Natural killer cell treated with Interleukin-12 subunit alpha and Interleukin-12 subunit beta and Interleukin-15 and Interleukin-18, amount 100 ng/mL, for 72 hours (primary cell): ENCODE measurements at places on chromosomes 16 and 17. TPM values are rescaled to one million over a fixed set of nuclear protein-coding genes. Genes with fewer than 3 reads are reported as not detected.
A peak's percentile ranks its signal among the peaks of the same experiment; 100 is the strongest.

Gene OR1F1
- not detected for total RNA-seq

Gene MAZ
- total RNA-seq: 241 TPM

Gene ARHGAP27
- total RNA-seq: 79.1 TPM

Gene KRTAP4-4
- total RNA-seq: not detected

Gene GPR179
- 0.10 TPM for total RNA-seq

Gene CSH2
- total RNA-seq: not detected

Gene NAA60
- 59.0 TPM for total RNA-seq

Gene PLXDC1
- total RNA-seq: not detected

Gene PSKH1
- total RNA-seq: 15.4 TPM

Gene GAS2L2
- total RNA-seq: not detected

Gene LONP2
- total RNA-seq: 54.4 TPM

Gene SLC6A2
- not detected for total RNA-seq

DNA sequence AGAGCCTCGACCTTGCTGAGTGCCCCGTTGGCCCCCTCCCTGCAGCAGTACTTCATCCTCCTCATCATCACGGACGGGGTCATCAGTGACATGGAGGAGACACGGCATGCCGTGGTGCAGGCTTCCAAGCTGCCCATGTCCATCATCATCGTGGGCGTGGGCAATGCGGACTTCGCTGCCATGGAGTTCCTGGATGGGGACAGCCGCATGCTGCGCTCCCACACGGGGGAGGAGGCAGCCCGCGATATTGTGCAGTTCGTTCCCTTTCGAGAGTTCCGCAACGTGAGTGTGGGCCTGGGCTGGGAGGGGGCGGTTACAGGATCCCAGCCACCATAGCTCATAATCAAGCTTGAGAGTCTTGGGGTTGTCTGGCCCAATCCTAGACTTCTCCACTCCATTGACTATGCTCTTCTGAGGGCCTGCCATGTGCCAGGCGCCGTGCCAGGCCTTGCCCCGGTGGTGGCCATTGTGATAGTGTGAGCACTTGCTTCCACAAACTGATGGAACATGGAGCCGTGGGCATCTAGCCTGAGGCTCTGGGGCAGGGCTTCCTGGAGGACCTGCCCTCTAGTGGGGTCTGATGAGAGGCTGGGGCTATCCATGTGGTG, 39.7 kb downstream of the PSME3IP1 start:
- peaks cover 9% of the 10 kb centered on the region for H3K4me1 ChIP-seq
- DNase-seq: no peak
- no peaks in the 10 kb centered on the region for H3K27me3 ChIP-seq
- H3K27ac ChIP-seq: no peak overlapping the region
- H3K36me3 ChIP-seq: no peaks in the 10 kb centered on the region
- H3K4me3 ChIP-seq: no peak overlapping the region

- no peaks in the 10 kb centered on the region for H3K27me3 ChIP-seq
- no peak for DNase-seq
- peak overlapping the region; percentile 35 for H3K27ac ChIP-seq
- H3K4me1 ChIP-seq: peaks cover 21% of the 10 kb centered on the region
- peak overlapping the region; percentile 21 for H3K4me3 ChIP-seq
Observed at GRCh38 chr16:89297156-89297874, 79.8 kb downstream of the ZNF778 start.

- H3K27me3 ChIP-seq: no peaks in the 10 kb centered on the region
- no peaks in the 10 kb centered on the region for H3K4me1 ChIP-seq
- no peak overlapping the region for H3K27ac ChIP-seq
- no peak overlapping the region for H3K4me3 ChIP-seq
- DNase-seq: no peak
Observed at GRCh38 chr17:40497695-40498094, 3.7 kb downstream of the TNS4 start.

DNA sequence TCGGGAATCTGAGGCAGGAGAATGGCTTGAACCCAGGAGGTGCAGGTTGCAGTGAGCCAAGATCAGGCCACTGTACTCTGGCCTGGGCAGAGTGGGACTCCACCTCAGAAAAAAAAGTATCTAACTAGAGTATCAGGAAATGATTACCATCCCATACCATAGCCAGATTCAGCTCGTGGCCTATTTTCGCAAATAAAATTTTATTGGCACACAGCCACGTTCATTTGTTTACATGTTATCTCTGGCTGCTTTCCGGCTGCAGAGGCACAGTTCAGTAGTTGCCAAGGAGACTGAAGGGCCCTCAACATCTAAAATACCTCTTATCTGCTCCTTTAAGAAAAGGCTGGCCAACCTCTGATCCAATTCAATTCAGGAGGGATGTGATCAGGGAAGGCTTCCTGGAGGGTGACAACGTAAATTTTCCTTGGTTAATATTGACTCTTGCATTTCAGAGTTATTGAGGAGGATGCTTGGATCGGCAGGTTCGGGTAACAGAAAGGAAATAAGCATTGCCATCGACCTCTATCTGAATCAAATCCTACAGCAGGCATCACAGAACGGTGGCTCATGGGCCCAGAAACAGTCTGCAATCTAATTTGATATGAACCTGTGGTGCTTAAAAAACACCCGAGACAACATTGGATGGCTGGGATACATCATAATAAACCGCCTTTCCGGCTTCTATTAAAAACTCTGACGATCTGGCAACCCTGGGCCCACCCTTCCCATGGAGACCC, 73.8 kb downstream of the XYLT1 start:
- no peak overlapping the region for H3K4me3 ChIP-seq
- H3K27ac ChIP-seq: no peak overlapping the region
- peaks cover 1% of the 10 kb centered on the region for H3K36me3 ChIP-seq

- DNase-seq: peak; percentile 88
- H3K27ac ChIP-seq: no peak overlapping the region
- H3K27me3 ChIP-seq: no peaks in the 10 kb centered on the region
- no peaks in the 10 kb centered on the region for H3K36me3 ChIP-seq
Observed at GRCh38 chr17:1122533-1123392, 57.0 kb downstream of the ABR start.

DNA sequence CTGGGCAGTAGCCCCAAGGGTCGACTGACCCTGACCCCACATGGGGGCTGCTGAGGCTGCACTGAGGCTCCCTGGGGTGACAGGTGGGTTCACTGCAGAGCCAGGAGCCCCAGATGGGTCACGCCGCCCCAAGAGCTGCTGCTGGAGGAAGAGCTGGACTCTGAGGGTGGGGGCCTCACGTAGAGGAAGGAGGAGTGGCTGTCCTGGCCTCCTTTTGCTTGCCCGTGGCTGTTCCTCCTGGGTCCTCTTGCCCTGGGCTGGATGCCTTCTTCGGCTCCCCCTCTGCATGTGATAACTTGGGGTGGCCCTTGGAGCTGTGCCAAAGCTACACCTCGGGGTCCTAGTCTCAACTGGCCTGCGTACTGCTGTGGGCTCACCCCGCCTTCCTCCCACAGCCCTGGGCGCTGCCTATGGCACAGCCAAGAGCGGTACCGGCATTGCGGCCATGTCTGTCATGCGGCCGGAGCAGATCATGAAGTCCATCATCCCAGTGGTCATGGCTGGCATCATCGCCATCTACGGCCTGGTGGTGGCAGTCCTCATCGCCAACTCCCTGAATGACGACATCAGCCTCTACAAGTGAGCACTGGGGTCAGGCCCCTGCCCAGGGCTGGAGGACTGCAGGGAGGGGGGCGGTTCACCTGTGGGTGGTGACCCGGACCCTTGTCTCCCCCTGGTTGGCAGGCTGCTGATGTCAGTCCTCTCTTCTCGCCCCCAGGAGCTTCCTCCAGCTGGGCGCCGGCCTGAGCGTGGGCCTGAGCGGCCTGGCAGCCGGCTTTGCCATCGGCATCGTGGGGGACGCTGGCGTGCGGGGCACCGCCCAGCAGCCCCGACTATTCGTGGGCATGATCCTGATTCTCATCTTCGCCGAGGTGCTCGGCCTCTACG, 1.1 kb upstream of the AMDHD2 start:
- H3K4me1 ChIP-seq: peaks cover 49% of the 10 kb centered on the region
- no peak for DNase-seq
- H3K27ac ChIP-seq: peak overlapping the region; percentile 59
- no peaks in the 10 kb centered on the region for H3K36me3 ChIP-seq
- H3K27me3 ChIP-seq: no peaks in the 10 kb centered on the region

DNA sequence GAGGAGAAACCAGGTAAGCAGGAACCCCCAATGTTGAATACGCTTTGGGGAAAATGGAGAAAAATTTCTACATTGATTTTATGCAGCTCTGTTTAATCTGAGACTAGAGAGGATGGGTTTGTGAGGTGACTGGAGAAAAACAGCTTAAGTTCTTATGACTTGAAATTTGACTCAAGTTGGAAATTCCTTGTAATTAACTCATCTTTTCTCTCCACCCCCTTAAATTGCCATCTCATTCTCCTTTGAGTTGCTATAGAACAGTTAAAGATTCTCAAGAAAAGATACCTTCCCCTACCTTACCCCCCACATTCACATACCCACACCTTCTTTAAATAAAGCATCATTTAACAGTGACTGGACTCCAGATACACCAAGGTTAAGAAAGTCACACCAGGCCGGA, 24.2 kb downstream of the ZNRF1 start:
- DNase-seq: no peak
- H3K4me3 ChIP-seq: no peak overlapping the region
- H3K27me3 ChIP-seq: no peaks in the 10 kb centered on the region
- H3K27ac ChIP-seq: peak overlapping the region; percentile 41
- peaks cover 34% of the 10 kb centered on the region for H3K4me1 ChIP-seq

- H3K4me1 ChIP-seq: peaks cover 30% of the 10 kb centered on the region
- no peak for DNase-seq
- no peak overlapping the region for H3K4me3 ChIP-seq
- no peaks in the 10 kb centered on the region for H3K27me3 ChIP-seq
- H3K27ac ChIP-seq: peak overlapping the region; percentile 33
Observed at GRCh38 chr16:11611871-11612664, 25.3 kb upstream of the LITAF start.

DNA sequence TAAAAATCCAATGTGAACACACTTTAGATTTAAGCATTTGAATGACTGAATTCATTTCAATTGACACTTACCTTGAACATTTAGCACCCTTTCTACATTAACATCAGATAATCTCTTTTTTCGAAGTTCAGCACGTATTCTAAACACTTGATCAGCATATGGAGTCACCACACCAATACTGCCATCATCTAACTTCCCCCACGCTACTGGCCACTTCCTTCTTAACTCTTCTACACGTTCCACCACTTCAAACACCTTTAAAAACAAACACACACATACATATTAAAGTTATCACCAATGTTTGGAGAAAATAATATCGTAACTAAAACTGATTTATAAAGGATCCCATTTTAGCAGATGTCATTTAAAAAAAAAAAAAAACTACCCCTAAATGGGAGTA, 93.5 kb downstream of the CACNG1 start:
- DNase-seq: no peak
- H3K4me1 ChIP-seq: peaks cover 31% of the 10 kb centered on the region
- H3K36me3 ChIP-seq: peaks cover 30% of the 10 kb centered on the region
- H3K4me3 ChIP-seq: peak overlapping the region; percentile 61

- no peak overlapping the region for H3K4me3 ChIP-seq
- H3K27ac ChIP-seq: no peak overlapping the region
- H3K27me3 ChIP-seq: peaks cover 6% of the 10 kb centered on the region
- no peaks in the 10 kb centered on the region for H3K36me3 ChIP-seq
Observed at GRCh38 chr17:57913575-57914272, 41.5 kb downstream of the CUEDC1 start.

DNA sequence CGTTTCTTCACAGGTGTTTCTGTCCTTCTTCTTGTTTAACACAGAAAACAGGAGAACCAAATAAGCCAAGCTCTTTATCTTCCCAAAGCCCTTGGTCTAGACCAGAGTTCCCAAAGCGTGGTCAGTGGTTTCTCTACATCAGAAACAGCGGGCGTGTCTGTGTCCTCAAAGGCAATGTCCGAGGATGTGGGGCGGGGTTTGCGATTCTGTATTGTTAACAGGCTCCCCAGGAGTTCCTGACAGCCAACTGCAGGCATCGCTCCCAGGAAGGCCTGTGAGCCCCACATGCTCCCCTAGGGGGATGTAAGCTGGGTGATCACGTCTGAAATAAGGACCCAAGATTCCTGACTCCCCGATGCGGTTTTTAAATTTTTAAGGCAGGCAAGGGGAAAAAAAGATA, 28.4 kb upstream of the SLC25A19 start:
- H3K36me3 ChIP-seq: no peaks in the 10 kb centered on the region
- peak overlapping the region; percentile 35 for H3K27ac ChIP-seq
- H3K4me3 ChIP-seq: no peak overlapping the region
- DNase-seq: no peak
- H3K27me3 ChIP-seq: no peaks in the 10 kb centered on the region

- peak overlapping the region; percentile 53 for H3K4me3 ChIP-seq
- peaks cover 22% of the 10 kb centered on the region for H3K4me1 ChIP-seq
- DNase-seq: peak; percentile 77
- H3K27ac ChIP-seq: no peak overlapping the region
- H3K27me3 ChIP-seq: peaks cover 33% of the 10 kb centered on the region
- H3K36me3 ChIP-seq: no peaks in the 10 kb centered on the region
Observed at GRCh38 chr17:57956291-57957119, 1.3 kb upstream of the CUEDC1 start.

GRCh38 chr17:66593116-66593515, 241.8 kb upstream of the CACNG5 start:
- no peaks in the 10 kb centered on the region for H3K36me3 ChIP-seq
- no peak overlapping the region for H3K4me3 ChIP-seq
- no peaks in the 10 kb centered on the region for H3K27me3 ChIP-seq
- no peak overlapping the region for H3K27ac ChIP-seq

- peak; percentile 73 for DNase-seq
- H3K36me3 ChIP-seq: no peaks in the 10 kb centered on the region
- peak within 1 kb of the TSS; percentile 85 for H3K27ac ChIP-seq
- H3K4me3 ChIP-seq: peak within 1 kb of the TSS; percentile 92
- H3K27me3 ChIP-seq: no peaks in the 10 kb centered on the region
Observed at GRCh38 chr17:17836818-17837379, at the start of gene SREBF1. Gene SREBF1, minus strand, starts transcription at chr17:17836986. Its CDS starts 169 bp downstream, at chr17:17836817.

- no peak overlapping the region for H3K4me3 ChIP-seq
- H3K27me3 ChIP-seq: no peaks in the 10 kb centered on the region
- no peak for DNase-seq
- H3K27ac ChIP-seq: no peak overlapping the region
Observed at GRCh38 chr17:81325714-81326358, 30.7 kb upstream of the SLC38A10 start.

DNA sequence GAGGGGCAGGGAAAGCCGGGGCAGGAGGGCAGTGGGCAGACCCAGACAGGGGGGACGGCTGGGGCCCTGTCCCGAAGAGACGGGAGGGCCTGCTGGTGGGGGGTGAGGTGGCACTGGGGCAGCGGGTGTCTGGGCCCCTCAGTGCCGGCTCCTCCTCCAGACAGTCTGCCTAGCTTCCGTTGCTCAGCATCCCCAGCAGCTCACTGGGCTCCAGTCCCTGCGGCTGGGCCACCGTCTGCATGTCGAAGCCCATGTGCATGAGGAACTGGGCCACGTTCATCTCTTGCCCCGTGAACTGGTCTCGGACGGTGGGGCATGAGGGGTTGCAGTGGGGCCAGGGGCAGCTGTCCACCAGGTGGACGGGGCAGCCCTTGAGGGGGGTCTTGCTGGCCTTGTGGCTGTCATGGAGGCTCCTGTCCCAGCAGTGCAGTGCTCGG, 5.8 kb upstream of the MYADML2 start:
- no peak overlapping the region for H3K27ac ChIP-seq
- DNase-seq: no peak
- H3K4me3 ChIP-seq: no peak overlapping the region

- H3K27ac ChIP-seq: no peak overlapping the region
- H3K27me3 ChIP-seq: no peaks in the 10 kb centered on the region
- no peak for DNase-seq
- no peaks in the 10 kb centered on the region for H3K36me3 ChIP-seq
- no peak overlapping the region for H3K4me3 ChIP-seq
Observed at GRCh38 chr17:70473049-70473448, 303.7 kb downstream of the KCNJ2 start.
